ENCODE measurements at places on chromosomes 16 and 17.

GRCh38 chr16:27169511-27170071 is 33.7 kb upstream of the KDM8 start:
- DNase-seq = no peak

GRCh38 chr17:34360601-34361270 is 2.3 kb downstream of the CCL1 start:
- DNase-seq = no peak

DNA sequence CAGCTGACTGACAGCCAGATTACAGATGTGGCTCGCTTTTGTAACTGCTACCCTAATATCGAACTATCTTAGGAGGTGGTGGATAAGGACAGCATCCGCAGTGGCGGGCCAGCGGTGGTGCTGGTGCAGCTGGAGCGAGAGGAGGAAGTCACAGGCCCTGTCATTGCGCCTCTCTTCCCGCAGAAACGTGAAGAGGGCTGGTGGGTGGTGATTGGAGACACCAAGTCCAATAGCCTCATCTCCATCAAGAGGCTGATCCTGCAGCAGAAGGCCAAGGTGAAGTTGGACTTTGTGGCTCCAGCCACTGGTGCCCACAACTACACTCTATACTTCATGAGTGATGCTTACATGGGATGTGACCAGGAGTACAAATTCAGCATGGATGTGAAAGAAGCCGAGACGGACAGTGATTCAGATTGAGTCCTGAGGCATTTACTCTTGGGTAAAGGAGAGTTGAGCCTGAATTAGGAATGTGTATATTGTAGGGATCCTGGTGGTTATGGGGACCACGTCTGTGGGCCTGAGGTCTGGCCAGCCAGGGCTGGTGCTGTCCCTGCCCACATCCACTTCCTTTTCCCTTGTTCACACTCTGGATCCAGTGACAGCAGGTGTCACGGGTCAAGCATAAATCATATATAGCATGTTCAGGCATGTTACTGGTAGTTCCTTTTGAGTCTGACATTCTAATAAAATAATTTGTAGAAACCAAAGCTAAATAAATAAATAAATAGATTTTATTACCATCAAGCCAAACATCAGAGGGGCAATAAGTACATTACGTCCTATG is 89.0 kb upstream of the SMURF2 start:
- DNase-seq = no peak

DNA sequence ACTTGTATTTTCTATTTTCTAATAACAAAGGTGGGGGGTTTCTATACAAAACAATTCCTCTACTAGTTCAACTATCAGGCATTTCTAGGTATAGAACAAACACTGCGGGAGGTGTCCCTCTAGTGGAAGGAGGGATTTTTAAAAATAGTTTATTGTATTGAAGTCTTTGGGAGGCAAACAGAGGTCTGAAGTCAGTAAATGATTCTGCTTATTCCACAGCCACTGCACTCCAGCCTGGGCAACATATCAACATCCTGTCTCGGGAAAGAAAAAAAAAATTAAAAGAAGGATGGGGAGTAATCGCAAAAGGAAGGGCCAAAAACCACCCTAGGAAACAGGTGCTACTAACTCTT is 648 bp upstream of the ERCC4 start:
- no peak for DNase-seq

DNA sequence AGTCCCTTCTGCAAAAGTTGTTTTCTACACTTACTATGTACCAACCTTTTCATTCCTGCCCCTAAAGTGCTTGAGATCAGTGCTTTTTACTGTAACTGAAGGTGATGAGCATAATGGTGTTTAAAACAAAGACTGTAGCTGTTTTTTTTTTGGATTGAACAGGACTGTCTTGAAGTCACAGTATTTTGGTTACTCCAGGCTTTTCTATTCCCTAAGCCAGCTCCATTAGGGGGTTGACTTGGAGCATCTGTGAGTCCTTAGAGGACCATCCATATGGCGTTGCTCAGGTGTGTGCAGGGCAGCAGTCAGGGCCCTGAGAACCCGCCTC is 29.0 kb upstream of the LGALS9 start:
- DNase-seq = no peak

- DNase-seq = no peak
These were observed 3.3 kb upstream of the NR1D1 start for GRCh38 chr17:40103688-40104087.

GRCh38 chr17:78058001-78058400 is 70.6 kb downstream of the TMC6 start:
- no peak for DNase-seq

DNA sequence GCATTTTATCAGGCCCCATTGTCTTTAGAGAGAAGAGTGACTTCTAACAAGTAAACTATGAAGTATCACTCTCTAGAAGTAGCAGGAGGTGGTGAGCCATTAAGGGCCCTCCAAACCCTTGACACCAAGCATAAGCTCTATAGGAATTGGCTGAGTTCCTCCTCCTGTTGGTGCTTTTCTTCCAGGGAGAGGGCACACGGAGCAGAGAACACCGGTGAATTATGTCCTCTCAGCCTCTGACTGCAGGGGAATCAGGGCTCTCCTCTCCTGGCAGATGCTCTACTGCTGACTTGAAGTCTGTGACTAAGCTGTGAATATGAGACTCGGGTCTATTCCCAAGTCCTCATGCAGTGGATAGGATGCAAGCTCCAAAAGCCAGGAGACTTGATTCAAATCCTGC is 32.3 kb downstream of the CHD9 start:
- no peak for DNase-seq

DNA sequence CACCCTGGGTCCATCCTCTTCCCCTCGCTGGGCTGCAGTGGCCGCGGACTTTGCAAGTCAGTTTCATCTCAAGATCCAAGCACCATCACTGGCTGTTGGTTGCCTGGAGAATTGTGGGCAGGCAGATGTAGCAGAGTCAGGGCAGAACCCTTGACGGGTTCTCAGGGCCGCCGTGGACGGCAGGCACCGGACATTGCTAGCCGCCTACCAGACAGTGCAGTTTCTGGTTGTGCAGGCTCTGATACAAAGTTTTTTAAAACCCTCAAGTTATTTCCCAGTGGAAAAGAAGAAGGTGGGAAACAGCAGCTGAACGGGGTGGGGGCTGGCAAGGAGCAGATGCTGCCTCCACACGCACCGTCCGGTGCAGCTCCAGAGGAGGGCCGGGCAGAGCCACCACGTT is 3.4 kb downstream of the MAPK8IP3 start:
- DNase-seq = no peak

DNA sequence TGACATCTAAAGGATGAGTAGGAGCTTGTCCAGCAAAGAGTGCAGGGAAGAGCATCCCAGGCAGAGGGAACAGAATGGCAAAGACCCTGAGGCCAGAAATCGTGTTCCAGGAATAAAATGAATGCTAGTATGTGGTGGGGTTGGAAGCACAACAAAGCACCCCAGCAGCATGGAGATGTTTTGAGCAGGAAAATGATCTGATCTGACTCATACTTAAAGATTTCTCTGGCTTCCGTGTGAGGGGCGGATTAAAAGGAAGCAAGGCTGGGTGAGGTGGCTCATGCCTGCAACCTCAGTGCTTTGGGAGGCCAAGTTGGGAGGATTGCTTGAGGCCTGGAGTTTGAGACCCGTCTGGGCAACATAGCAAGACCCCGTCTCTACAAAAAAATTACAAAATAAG is 2.3 kb downstream of the SLC5A11 start:
- peak; percentile 37 for DNase-seq

DNA sequence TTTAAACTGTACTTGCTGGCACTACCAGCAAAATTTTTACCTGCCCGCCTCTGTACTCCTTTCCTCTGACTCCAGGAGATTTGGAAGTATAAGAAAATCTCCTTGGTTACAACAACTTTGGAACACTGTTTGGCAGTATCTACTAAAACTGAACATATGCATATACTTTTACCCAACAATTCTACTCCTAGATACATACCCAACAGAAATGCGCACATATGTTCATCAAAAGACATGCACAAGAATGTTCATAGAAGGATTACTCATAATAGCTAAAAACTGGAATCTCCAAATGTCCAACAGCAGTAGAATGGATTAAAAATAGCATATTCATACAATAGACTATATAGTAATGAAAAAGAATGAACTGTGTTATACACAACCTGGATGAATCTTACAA is 21.7 kb upstream of the MED13 start:
- DNase-seq = no peak

DNA sequence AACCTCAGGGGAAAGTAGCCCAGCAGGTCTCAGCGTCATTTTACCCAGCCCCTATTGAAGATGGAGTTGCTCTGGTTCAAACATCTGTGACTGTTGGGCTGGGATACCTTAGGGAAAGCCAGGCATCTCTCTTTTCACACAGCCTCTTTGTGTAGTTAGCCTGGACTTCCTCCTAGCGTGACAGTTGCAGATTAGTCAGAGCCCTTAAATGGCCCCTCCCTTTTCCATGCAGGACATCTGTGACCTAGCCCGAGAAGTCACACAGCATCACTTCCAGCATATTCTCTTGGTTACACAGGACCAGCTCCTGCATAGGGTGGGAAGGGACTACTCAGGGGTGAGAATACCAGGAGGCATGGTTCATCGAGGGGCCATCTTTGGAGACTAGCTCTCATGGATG is 375.0 kb upstream of the RBFOX1 start:
- no peak for DNase-seq

GRCh38 chr17:20045476-20045875 is 36.3 kb downstream of the SPECC1 start:
- DNase-seq = no peak

- no peak for DNase-seq
These were observed 121.0 kb upstream of the TOB1 start for GRCh38 chr17:50986989-50987660.

DNA sequence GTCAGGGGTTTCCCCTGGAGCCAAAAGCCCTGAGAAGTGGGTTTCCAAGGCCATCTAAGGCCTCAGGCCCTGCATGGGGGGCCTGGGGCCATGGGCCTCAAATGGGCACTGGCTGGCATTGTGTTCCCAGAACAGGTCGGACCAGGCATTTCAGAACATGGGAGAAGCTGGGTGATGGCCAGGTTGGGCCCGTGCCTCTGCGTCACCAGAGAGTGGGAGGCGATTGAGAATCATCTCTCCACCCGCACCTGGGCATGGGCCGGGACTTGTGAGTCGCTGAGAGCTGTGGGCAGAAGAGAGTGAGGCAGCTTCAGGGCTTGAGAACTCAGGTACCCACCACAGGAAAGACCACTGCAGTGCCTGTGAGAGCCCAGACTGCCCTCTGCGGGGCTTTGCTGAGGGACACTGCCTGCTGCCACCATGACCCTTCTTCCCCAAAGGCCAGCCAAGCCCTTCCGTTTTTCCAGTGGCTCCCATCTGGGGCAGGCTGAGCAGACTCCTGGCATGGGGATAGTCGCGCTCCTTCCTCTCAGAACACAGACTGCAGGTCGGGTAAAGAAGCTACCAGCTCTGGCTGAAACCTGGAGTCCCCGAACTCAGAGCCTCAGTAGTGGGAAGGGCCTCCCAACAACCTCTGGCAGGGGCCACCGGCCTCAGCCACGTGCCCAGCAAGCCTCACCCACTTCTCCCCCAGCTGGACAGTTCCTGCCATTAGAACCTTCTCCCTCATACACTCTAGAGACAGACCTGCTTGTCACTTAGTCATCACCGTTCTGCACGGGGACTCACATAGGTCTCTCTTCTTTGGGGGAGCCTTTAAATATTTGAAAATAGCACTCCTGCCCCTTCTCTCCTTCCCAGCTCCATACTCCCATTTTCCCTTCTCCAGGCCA is 1.6 kb downstream of the RAB11FIP4 start:
- peak; percentile 87 for DNase-seq

DNA sequence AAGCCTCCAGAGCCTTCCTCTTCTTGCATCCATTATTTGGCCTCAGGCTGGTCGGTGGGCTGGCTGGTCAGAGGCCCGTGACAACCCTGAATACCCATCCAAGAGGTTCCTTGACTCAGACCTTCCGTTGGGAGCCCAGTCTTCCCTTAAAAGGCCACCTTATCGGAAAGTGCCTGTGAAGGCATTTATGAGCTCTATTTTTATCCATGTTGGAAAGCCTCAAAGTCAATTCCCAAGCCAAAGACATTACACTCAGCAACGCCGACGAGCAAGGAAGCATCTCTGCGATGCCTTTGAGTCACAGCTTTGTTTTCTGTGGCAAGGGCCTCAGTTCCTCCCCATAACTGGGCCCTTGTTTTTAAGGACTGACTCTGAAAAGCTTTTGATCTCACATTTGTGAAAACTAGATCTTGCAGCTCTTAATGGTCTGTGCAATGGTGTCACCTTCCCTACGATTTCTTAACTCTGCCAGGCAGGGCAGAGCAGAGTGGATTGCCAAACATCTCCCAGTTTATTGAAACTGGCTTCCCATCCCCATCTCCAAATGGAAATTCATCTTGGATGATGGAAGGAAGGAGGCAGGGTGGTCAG is 13.3 kb upstream of the SPOP start:
- DNase-seq = no peak

DNA sequence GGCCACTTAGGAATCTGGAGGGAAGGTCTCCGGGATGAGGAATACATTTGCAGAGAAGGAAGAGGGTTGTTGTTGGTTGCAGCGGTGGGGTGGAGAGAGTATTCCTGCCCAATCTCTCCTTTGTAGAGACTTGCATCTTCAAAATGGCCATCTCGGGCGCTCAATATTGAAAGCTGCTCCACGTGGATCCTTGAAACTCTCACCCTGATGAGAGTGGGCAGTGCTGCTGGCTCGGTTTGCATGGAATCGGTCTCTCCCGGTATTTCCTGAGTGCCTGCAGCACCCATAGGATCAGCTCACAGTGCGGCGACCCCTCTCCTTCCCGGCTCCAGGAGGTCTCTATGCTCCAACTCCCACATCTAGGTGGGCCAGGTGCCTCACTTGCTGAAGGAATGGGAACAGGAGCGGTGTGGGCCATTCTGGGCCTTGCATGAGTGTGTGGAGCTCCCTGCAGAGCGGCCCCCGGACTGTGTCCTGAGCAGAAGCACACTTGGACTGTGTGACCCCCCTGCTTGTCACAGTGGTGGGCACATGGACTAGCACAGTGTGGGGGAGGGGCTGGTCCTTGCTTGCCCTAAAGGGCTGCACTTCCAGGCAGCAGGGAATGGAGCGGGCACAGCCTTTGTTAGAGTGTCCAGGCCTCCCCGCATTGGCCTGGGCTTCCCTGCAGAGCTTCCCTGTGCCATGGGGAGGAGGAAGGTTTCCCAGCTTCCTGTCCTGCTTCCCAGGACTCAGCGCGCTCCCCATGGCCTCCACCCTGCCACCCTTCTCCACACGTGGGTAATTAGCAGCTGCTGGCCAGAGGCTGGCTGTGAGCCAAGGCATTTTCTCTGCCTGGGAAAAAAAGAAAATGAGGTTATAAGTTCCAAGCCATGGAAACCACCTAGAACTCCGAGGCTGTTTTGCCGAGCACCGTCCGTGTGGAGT is 139.3 kb downstream of the IRF8 start:
- DNase-seq = no peak

DNA sequence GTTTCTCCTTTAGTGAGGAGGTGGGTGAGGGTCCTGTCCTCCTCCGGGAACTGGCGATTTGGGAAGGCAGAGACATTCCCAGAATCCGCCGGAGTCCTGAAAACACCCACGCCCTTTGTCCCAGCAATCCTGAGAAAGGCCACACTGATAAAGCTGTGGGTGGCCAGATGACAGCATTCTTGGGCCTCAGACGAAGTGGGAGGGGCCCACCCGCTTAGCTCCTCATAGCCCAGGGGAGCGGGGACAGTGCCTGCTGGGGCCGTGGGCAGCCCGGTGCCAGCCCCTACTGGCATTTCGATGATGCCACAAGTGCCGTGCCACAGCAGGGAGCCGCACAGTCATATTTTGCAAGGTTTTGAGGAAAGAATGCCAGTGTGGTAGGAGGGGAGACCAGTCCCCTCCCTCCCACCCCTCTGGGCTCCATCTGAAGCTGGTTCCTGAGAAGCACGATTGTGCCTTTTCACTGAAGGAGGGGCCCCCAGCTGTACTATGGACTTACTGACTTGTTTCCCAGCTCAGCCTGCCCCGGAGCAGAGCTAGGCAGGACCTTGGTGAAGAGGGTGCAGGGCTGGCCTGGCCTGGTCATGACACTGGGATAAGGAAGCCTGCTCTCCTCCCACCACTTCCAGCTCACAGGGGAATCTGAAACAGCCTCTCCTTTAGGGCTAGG is 20.9 kb upstream of the MPRIP start:
- DNase-seq = no peak

Measured in vagina (tissue), 2 donors.